Right lung (tissue), 10 donors: ENCODE measurements at places on chromosomes 3 and 15. TPM values are rescaled to one million over a fixed set of nuclear protein-coding genes. Genes with fewer than 3 reads are reported as not detected.

DNA sequence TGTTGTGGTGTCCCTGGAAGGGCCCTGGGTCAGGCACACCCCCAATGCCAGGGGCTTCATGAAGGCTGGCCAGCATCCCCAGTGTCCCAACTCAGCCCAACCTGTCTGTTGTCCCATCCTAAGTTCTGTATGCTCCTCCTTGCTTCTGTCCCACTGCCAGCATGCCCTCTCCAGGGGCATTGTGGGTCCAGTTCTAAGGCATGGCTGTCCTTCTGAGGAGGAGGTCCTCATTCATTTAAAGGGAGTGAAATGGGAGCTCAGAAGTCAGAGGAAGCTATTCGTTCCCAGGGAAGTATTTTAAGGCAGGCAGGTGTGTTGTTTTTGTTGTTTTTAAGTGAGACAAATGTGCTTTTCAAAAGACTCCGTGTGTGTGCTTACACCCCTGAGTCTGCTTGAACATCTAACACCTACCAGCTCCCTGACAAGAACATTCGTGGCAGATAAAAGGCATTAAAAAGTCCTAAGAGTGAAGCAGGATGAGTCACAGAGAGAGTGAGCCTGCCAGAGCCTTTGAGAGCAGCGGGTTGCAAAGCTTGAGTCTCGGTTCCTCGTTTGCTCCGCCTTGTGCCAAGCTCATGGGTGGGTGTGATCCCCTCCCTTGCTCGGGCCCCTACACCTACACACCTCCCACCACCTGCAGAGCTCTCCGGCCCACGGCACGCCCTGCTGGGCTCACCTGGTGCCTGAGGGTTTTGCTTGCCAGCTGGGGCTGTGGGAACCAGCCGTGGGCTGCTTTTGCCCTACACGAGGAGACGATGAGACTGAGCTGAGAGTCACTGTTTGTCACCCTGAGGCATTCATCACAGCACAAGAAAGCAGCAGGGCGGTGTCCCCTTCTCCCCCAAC lies 183.4 kb upstream of the TOPAZ1 start:
- no peak for DNase-seq

Gene CFAP91
- polyA plus RNA-seq: 6.0 TPM

DNA sequence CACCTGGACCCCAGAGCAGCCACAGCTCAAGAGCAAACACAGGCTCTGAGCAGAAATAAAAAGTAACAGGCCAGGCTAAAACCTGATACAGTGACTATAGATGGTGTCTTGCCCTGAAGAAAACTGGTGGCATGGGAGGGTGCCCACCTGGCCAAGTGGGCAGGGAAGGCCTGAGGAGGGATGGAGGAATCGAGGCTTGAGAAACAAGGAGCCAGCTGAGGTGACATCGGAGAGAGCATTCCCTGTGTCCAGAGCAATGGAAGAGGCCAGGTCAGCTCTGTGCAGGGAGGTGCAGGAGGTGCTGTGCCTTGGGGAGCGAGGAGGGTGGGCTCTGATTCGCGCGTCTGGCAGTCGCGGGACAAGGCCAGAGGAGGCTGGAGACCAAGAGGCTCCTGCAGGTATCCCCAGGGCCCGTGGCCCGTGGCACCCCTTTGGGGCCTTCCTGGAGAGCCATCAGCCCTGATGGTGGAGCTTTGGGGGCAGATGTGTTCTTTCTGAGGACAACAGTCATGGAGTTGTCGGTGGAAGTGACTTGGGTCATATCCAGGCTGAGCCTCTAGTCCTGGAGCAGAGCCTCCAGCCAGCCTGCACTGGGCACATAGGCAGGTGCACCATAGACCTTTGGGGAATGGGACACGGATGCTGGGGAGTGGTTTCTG lies 56.1 kb downstream of the PLXNA1 start:
- DNase-seq: no peak

Gene HTR3E
- polyA plus RNA-seq: not detected

DNA sequence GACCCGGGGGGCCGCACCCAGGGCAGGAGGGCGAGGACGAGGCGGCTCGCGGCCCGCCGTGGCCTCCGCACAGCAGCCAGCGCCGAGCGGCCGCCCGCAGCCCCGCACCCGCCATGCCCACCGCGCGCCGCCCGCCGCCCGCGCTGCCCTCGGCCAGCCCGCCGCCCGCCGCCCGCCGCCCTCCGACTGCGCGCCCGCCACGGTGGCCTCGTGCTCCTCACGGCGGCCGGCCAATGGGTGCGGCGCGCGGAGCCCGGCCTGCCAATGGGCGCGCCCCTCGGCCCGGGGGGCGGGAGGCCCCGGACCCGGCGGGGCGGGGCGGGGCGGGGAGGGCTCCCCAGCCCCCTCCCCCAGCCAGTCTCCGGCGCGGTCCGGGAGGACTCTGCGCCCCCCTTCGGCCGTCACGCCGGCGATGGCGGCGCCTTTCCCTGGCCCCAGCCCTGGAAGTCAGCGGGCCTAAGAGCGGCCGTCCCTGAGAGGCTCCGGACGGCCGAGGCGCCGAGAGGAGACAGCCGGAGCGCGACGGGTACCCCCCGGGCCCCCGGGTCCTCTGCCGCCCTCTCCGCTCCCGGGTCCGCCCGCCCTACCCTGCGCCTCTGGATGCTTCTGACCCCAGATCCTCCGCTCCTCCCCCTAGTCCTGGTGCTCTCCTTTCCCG lies at the start of gene NT5DC2:
Gene NT5DC2 (minus strand): TSS at position 235 of the 658 bp plus-strand sequence. CDS start 120 bp downstream, at position 115.
- DNase-seq: peak; percentile 73
